IPS-NIHi11 (cell line): ENCODE measurements at places on chromosomes 1 and 21.
A peak's percentile ranks its signal among the peaks of the same experiment; 100 is the strongest.

GRCh38 chr1:110039641-110040040, 5.2 kb downstream of the STRIP1 start:
- DNase-seq = no peak

GRCh38 chr1:207923121-207923520, 12.2 kb upstream of the CD34 start:
- DNase-seq = no peak

DNA sequence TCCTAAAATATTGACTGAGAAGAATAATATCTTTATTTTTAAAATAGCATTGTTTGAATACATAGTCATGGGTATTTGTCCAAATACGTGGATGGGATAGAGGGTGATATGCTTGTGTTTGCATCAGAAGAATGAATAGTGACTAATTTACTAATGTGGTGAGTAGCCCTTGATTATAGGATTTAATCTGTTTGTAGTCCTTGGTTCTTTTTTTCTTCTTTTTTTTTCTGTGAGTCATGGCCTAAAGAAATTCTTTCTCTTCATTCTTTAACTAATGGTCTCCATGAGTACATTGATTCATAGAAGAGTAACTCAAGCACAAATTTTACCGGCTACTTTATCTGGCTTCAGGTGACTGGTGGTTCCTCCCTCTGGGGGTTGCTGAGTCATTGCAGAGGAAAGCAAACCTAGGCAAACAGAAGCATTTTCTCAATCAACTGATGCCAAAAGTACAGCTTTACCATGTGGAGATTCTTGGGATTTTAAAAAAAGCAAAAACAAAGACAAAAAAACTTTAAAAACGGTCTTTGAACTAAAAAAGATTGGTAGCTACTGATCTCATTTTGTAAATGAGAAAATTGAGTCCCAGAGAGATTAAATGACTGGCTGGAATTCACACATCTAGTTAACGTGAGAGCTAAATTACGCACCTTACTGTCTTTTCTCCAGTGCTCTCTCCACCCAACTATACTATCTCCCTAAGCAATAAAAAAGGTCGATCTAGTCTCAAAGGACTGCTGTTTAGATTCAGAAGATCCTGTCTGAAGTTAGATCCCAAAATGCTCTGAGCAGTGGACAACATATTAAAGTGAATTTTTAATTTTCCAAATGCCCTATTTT, 40.5 kb downstream of the AK5 start:
- peak; percentile 38 for DNase-seq

- no peak for DNase-seq
Measured at GRCh38 chr1:114517348-114517747, 6.3 kb upstream of the TRIM33 start.
